Activated CD8-positive, alpha-beta memory T cell treated with anti-CD3 and anti-CD28 coated beads, Interleukin-2, amount 50 U/mL, for 48 hours (primary cell): ENCODE measurements at places on chromosomes 11 and 22.

GRCh38 chr11:19703211-19703610, 9.4 kb upstream of the NAV2 start:
- DNase-seq, result no peak

DNA sequence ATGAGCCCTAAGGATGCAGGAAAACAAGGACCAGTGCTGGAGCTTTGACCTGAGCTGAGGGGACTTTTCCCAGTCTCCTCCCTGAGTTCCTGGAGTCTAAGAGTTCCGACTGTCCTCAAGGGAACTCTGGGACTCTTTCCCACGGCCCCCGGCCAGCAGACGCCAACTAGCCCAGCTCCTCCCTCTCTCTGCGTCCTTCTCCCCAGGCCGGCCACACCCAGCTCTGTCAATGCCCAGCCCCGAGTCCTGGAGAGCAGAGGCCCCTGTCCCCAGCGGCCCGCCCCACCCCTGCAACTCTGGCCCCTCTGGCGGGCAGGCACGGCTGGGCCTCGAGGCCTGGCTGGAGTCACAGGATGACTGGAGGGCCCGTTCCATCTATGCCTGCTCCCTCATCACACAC, 29.8 kb downstream of the NECTIN1 start:
- DNase-seq, result no peak

DNA sequence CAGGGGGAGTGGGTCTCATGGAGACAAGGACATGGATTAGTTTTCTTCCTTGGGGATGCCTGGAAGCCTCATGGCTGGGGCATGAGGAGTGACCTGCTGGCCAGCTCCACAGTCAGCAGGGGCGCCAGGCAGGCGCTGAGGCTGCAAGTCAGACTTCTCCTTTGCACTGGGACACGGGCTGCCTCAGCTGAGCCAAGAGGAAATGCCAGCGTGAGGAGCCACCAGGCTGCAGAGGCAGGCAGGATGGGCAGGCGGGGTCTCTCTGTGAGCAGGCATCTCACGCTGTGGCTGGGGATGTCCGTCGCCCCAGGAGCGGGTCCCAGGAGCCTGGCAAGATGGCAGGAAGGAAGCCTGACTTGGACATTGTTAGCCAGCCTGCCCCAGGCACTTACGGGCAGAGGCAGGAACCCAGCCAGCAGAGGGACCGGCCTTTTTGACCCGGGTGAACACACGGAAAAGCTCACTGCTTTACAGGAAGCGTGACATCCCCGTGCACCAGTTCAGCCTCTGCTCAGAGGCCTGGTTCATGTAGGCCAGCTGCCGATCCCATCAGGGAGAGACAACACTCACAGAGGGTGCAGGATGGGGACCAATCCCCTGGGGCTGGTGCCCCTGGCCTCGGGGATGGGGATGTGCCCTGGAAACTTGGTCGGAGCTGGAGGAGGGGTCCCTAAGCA, 10.2 kb downstream of the GNB1L start:
- peak; percentile 57 for DNase-seq

- no peak for DNase-seq
Measured at GRCh38 chr11:64085906-64086257, 50.2 kb downstream of the FLRT1 start.

DNA sequence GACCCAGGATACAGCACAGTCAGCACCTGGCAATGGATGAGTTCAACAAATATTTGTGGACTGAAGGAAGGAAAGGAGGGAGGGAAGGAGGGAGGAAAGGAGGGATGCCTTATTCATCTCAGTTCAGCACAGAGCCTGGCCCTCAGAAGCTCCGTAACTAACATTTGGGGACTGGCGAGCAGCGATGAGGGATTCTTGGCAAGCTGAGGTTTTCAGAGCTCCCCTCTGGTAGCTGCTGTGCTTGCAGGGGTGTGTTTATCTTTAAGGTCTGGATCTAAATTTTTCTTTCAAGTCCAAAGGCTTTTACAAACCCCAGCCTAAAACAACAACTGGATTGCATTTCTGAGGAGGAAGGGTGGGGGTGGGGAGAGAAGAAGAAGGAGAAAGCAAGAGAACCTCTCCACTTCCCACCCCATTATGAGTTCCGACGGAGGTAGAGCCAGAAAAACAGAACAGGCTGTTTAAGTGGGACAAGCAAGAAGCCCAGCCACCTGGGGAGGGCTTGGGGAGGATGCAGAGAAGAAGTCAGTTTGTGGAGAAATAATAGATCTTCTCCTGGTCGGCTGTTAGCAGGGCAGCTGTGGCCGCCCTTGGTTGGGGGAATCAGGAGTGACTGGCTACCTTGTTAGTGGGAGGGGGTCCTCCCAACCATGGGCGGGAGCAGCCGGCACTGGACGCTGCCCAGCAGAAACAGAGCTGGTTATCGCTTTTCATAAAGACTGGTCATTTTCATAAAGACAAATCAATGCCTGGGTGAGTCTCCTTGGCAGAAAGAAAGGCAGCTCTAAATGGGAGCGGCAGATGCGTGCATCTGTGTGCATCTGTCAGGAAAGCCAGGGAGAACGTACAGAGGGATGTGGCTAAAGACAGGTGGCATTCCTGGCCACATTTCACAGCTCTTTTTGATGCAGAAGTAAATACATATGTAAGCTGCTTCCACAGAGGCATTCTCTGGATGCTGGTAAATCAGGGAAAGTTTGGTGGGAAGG, 78.0 kb downstream of the TSPAN18 start:
- DNase-seq, result no peak

- DNase-seq, result no peak
Measured at GRCh38 chr11:61564936-61565696, 15.8 kb downstream of the SYT7 start.

- no peak for DNase-seq
Measured at GRCh38 chr22:19775496-19776325, 15.1 kb downstream of the TBX1 start.

DNA sequence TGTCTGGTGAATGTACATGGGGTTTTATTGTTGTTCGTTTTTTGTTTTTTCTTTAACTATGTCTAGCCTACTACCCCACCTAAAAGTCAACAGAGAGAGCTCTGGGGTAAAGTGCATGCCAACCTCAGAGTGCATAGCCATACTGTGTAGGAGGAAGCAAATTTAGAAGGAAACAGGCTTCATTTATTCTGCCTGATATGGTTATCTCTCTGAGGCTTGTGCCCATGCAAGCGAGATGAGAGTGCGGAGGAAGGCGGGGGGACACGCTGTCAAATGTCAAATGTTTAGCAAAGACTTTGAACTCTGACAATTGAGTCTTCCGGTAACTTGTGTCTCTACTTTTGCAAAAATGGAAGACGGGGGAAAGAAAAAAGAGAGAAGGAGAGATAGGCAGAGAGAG, 295.5 kb downstream of the ETS1 start:
- DNase-seq, result no peak

DNA sequence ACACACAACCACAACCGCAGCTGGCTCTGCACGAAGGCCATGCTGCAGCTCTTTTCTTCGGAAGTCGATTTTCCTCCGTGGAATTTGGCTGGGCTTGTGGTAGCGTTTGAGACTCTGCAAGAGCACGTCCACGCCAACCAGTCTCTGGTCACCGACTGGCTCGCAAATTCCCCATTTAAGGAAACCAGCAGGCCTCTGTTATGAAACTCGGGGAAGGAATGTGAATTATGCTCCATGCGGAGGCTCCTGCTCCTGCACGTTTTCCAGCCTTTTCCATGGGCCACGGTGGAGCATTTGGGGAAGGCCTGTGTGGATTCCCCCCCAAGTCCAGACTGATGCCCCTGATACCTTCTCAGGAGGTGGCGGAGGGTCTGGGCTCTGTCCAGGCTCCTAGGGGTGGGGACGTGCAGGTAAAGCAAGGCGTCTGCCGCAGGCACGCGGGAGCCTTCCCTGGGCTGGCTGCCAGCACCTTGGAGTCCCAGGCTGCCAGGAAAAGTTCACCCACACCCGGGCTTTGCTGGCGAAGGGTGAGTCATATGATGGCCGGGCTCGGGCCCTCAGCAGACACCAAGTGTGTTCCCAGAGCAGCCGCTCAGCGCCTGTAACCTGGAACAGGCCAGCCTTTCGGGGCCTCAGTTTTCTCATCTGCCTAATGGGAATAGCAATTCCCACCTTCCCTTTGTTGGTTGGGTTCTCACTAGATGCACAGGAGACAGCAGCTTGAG, 41.9 kb downstream of the LRP5 start:
- no peak for DNase-seq

DNA sequence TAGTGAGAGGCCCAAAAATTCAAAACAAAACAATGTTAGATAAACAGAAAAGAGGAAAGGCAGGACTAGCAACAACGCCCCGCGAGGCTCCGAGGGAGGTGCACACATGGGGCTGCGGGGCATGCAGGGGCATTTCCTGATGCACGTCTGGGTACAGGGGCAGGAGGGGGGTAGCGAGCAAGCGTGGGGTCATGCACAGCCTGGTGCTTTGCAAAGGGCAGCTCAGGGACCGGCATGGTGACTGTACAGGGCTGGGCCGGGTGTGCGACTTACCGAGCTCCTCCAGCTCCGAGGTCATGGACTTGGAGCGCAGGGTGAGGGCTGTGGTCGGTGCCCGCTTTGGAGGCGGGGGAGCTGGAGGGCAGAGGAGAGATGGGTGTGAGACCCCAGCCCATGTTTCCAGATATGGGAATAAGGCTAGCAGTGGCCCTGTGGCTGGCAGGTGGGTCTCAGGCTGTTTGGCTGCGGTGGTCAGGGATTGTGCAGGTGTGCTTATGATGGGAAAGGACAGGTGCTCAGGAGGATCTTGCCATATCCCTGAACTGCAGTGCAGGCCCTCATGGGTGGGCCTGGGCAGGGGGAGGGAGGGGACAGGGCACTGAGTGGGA, 103.7 kb downstream of the CTTN start:
- DNase-seq, result no peak

DNA sequence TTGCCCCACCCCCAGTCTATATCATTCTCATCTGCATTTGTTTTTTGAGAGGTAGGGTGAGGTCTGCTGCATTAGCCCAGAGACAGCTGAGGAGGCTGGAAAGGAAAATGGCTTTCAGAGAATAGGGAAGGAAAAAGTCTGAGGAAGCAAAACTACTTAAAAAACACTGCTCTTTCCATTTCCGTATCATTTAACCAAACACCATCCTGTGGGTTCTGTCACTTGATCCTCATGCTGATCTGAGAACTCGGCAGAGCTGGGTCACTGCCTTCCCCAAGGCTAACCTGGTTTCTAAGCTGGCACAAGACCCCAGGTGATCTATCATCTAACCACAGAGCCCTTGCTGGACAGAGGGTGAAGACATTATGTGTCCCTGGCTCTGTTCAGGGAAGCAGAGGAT, 1.2 kb downstream of the FOLR2 start:
- peak; percentile 6 for DNase-seq

DNA sequence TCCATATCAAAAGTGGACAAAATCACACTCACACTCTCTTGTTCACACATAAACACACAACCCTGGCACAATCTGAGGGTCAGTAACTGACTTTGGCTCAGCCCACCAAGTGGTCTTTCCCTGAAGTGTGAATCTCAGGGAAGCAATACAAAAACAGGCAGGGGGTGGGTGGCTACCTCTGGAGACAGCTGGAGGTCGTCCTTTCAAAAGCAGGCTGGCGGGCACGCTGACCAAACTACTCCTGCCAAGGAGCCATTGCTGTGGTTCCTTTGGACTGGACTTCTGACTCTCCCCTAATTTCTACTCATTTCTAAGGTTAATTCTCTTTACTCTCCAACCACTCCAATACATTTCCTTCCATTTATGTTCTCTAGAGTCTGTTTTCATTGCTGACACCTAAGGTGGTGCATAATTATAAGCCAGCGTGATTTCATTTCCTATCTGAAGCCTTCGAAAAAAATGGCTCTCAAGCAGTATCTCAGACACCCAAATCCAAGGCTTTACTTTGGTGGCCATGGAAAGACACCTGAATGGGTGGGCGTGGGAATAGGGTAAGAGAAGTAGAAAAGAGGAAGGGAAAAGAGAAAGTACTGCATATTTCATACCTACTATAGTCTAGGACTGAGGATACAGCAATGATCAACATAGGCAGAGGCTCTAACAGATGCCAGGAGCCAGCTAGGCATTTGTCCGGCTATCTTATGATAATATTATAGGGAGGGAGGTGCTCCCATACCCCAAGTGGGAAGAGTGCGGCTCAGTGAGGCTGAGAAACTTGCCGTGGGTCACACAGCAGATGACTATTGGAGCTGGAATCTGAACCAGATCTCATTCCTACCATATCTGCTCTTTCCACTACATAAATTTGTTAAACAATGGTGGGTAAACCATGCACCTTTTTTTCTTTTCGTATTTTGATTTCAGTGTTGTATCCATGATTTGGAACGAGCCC, 22.0 kb downstream of the FZD4 start:
- no peak for DNase-seq

DNA sequence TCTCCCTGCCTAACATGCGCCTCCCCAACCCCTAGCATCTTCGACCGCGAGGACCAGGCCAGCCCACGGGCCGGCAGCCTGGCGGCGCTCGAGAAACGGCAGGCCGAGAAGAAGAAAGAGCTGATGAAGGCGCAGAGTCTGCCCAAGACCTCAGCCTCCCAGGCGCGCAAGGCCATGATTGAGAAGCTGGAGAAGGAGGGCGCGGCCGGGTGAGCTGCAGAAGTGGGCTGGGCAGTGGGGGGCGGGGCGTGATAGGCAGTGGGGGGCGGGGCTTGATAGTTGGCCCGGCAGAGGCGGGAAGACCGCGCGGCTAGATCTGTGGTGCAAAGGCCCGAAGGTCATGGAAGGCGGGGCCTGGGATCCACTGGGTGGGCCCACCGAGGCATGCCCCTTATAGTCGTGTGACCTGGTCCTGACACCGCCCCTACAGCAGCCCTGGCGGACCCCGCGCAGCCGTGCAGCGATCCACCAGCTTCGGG, 8.7 kb downstream of the SELENOM start:
- DNase-seq, result no peak

DNA sequence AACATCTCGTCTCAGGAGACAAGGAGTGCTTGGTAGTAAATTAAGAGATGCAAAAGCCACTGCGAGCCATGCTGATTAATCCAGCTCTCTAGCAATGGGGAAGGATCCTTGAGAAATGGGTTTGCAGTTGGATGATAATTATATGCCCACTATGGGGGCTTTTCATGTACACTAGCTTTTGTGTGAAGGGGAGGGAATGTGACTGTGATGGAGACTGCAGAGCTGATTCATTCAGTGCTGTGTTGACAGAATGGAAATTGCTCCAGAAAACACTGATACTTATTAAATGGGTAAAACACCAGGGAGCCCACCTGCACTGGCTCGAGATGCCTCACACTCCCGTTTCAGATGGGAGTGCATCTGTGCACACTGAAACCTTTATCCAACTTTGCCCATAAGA, 37.0 kb upstream of the KIRREL3 start:
- DNase-seq, result no peak

DNA sequence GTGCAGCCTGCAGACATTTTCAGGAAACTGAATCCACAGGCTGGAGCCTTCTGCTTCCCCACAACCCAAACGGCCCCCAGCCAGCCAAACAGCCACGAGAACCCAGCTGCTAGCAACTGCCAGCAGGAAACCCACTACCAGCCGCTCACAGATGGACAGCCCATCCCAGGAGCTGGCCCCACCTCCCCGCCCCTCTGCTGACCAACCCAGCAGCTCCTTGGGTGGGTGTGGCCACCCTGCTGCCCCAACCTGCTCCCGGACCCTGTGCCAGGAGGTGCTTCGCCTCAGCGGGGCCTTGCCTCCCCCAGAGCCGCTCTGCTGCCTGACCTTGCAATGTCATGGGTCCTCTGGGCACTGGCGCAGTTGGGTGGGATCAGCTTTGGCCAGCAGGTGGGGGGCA, 8.2 kb upstream of the CCDC188 start:
- no peak for DNase-seq

GRCh38 chr22:35045451-35045850, 20.5 kb upstream of the ISX start:
- no peak for DNase-seq
